Jurkat, Clone E6-1 (cell line): ENCODE measurements at places on chromosomes 4 and X.
A peak's percentile ranks its signal among the peaks of the same experiment; 100 is the strongest.

- no peak for DNase-seq
Observed at GRCh38 chr4:154164931-154165839, 326.4 kb downstream of the DCHS2 start.

GRCh38 chrX:140817943-140818342, 108.4 kb downstream of the LINC00632 start:
- DNase-seq: peak; percentile 48

GRCh38 chr4:151811403-151811802, 50.6 kb upstream of the GATB start:
- no peak for DNase-seq

GRCh38 chrX:74420196-74421035, 877 bp upstream of the SLC16A2 start:
- DNase-seq: no peak

DNA sequence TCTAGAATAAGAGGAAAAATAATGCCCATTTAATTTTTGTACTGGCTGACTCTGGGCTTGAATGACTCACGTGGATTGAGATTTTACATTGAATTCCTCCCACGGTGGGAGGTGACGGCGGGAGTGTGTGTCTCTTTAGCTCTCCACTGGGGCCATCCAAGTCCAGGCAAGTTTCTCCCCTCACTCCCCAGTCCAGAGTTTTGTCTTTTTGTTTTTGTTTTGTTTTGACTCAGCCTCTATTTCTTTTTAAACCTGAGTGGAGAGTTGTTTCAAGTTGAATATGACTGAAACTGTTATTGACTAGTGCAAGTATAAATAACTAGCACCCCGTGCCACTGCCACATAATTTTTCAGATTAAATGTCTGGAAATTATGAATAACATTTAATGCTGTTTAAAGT, 13.6 kb downstream of the CHST7 start:
- DNase-seq: no peak

GRCh38 chr4:40238700-40239548, 42.1 kb downstream of the RHOH start:
- peak; percentile 59 for DNase-seq

- DNase-seq: peak; percentile 19
Observed at GRCh38 chrX:19272452-19272851, 71.3 kb upstream of the PDHA1 start.

DNA sequence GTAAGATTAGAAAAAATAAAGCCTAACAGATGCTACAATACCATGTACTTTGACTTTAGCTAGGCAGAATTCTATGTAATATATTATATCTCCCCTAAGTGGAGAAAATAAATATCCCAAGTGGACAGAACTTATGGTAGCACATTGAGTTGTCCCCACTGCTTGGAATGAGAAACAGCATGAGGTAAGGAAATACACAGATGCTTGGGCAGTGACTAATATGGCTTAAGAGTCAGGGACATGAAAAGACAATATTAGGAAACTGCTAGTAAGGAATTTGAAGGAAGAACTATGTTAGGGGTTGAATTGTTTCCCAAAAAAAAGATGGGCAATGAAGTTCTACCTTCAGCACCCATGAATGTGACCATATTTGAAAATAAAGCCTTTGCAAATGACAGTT, 2265.1 kb downstream of the PCDH7 start:
- DNase-seq: no peak

DNA sequence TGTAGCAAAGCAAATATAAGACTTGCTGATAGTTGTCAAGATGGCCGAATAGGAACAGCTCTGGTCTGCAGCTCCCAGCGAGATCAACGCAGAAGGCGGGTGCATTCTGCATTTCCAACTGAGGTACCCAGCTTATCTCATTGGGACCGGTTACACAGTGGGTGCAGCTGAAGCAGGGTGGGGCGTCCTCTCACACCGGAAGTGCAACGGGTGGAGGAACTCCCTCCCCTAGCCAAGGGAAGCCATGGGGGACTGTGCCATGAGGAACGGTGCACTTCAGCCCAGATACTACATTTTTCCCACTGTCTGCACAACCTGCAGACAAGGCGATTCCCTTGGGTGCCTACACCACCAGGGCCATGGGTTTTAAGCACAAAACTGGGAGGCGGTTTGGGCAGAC, 382.3 kb upstream of the EMCN start:
- no peak for DNase-seq

DNA sequence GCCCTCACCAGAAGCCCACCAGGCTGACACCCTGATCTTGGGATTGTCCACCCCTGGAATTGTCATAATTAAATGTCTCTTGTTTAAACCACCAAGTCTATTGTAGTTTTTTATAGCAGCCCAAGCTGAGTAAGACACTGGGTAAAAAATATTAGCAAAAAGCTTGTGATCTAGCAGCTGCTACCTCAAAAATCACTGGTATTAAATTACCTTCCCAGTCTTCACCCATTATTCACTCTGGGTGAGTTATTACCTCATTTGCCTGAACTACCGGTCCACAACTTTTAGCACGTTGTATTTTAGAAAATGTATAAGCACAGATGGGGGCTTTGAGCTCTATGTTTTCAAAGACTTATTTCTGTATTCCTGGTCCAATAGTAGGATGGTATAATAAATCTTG, 12.0 kb upstream of the TRIM61 start:
- DNase-seq: no peak

DNA sequence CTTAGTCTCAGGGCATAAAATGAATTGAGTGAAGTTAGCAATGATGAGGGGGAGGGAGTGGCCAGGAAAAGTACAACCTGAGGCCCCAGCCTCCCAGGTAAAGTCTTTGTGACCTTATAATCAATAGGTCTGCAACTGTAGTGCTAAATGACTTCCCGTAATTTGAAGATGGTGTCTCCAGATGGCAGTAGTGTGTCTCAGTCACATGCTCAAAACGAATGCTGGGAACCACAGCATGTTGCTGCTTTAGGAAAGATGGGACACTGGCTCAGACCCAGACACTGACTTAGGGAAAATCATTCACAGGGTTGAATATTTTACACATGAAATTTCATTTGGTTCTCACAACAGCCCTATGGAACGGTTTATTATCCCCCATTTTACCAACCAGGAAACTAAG, 10.3 kb downstream of the SRPX2 start:
- no peak for DNase-seq

GRCh38 chr4:169079942-169080827, 70.1 kb upstream of the CBR4 start:
- DNase-seq: no peak
